Activated CD8-positive, alpha-beta memory T cell treated with anti-CD3 and anti-CD28 coated beads for 24 hours (primary cell): ENCODE measurements at places on chromosomes 1 and 21.

DNA sequence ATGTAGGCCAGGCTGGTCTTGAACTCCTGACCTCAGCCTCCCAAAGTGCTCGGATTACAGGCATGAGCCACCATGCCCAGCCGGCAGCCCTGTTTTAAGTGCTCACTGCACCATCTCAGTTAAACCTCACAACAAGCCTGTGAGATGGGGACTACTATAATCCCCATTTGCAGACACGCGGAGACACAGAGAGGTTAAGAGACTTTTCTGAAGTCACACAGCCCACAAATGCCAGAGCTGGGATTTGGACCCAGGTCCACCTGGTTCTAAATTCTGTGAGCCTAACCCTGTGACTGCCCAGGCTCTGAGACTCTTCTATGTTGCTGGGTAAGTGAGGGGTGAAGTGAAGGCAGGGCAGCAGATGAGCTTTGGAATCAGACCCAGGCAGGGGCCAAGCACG lies 6.4 kb downstream of the PADI1 start:
- no peak for DNase-seq

DNA sequence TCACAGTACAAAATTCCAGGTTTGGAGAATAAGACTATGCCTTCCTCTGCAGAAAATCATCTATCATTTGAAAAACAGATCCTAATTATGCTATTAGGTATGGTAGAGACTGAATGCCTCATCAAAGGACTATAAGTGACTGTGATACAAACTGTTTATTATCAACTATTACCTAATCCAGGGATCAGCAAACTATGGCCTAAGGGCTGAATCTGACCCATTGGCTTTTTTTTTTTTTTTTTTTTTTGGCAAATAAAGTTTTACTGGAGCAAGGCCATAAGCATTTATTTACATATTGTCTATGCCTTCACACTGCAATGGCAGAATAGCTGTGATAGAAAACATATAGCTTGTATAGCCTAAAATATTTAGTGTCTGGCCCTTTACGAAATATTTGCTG lies 4.7 kb upstream of the ASPM start:
- no peak for DNase-seq

DNA sequence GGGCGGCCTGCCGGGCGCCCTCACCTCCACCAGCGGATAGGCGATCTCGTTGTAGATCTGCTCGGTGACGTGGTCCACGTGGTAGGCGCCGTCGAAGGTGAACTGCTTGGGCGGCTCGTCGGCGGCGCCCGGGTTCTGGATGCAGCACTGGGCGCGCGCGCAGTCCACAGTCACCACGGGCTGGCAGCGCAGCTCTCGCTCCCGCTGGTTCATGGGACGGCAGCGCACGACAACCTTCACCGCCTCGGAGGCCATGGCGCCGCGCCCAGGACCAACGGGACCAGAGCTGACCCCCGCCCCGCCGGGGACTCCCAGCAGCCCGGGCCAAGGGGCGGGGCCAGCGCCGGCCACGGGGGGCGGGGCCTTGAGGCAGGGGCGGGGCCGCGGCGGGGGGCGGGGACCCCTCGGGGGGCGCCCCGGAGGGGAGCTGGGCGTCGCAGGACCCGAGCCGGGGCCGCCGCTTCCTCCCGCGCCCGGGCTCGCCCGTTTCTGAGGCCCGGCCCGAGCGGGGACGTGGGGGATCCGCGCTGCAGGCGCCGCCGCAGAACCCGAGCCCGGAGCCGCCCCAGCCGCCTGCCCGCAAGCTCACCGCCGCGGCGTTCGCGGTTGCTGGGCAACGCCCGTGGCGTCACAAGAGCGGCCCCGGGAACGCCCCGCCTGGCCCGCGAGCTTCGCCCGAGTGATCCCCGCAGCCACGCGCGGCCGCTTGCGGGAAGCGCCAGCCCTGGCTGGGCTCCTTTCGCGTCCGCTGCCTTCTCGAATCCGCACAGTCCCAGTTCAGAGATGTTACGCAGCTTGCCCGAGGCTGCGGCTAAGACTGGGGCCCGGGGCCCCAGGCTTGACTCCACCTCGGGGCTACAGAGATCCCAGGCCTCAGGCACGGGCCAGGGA lies at the start of gene KIF17:
TSS of gene KIF17 (minus strand) at position 556 of the 891 bp plus-strand sequence. CDS start at position 255, 301 bp downstream.
- peak; percentile 82 for DNase-seq

DNA sequence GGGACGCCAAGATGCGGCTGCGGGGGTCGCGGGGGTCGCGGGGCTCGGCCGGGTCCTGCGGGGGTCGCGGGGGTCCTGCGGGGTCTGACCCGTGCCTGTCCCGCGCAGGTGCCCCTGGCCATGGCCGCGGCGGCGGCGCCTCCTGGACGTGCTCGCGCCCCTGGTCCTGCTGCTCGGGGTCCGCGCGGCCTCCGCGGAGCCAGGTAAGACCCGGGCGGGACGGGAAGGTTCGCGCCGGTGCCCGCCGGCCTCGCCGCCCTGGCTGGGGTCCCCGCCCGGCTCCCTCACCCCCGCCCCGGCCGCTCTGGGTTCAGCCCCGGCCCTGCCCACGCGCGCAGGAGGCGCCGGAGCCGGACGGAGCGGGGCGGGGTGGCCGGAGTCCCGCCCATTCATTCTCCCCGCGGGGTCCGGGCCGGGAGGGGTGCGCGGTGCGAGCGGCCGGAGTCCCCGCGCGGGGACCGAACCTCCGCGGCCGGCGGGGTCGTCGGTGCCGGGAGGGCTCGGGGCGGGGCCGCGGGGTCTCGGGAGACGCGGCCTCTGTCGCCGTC lies 380 bp downstream of the COL18A1 start:
- DNase-seq = no peak

DNA sequence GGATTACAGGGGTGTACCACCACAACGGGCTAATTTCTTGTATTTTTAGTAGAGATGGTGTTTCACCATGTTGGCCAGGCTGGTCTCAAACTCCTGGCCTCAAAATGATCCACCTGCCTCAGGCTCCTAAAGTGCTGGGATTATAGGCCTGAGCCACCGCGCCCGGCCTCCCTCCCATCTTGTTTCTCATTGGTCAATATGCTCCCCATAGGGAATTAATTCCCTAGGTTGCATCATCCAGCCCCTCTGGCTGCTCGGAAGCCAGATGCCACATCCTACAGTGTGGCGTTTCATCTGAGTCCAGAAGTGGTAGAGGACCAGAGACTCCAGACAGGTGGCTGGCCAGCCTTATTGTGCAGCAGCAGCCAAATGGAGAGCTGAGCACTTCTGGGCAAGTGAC lies 11.5 kb upstream of the VASH2 start:
- DNase-seq = no peak

DNA sequence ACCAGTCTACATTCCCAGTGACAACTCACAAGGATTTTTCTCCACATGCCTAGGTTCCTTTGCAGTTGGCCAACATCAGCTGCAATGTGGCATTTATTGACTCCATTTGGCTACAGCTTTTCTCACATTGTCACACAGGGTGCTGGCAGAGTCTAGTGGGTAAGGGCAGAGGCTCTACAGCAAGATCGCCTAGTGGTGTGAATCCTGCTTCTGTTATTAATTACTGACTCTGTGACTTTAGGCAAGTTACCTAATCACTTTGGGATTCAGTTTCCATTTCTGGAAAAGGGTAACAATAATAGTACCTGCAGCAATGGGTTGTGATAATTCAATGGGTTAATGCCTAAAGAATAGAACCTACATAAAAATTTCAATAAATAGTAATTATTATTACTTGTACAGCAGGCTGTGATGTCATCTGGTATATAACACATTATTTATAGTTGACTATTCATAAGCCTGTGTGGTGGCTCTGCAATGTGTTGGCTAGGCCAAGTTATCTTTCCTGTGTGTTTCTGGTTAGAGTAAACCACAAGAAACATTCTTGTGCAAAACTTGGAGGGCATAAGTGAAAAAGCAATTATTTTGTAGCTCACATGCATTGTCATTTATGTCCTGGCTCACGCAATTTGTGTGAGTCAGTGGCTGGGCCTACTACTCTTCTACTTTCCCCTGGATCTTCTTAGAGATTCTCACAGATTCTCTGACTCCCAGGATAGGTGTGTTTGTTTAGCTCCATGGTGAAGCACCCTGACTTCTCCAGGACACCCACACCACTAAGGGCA lies 59.5 kb downstream of the PTGS2 start:
- no peak for DNase-seq

DNA sequence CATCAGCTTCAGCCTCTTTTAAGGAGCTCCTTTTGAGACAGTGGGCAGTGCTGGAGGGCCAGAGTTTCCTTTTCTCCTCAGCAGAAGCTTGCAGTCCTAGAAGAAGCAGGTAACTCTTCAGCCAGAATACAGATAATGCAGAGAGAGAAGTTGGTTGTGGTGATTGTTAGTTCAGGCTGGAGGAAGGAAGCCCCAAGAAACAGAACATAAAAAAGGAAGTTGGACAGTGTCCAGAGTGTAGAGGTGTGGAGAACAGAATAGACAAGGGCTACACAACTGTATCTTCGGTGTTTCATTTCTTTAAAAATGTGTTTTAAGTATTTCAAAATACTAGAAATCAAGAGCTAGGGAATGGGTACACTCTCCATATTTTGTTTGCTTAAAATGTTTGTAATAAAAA lies 6.4 kb upstream of the TACSTD2 start:
- no peak for DNase-seq

GRCh38 chr1:3564921-3565831 lies 46.1 kb downstream of the MEGF6 start:
- DNase-seq = peak; percentile 81

- no peak for DNase-seq
These were observed 565 bp downstream of the WLS start for GRCh38 chr1:68231627-68232288.

DNA sequence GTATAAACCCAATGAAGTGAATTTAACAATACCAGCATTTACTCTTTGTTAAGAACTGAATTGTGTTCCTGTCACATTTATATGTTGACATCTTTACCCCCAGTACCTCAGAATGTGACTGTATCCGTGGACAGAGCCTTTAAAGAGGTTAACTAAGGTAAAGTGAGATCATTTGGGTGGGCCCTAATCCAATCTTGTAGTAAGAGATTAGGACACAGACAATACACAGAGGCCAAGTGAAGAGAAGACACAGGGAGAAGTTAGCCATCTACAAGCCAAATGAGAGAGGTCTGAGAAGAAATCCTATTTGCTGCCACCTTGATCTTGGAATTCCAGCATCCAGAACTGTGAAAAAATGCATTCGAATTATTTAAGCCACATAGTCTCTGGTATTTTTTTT lies 22.9 kb upstream of the WARS2 start:
- no peak for DNase-seq

GRCh38 chr1:115677182-115677555 lies 35.4 kb downstream of the VANGL1 start:
- no peak for DNase-seq

DNA sequence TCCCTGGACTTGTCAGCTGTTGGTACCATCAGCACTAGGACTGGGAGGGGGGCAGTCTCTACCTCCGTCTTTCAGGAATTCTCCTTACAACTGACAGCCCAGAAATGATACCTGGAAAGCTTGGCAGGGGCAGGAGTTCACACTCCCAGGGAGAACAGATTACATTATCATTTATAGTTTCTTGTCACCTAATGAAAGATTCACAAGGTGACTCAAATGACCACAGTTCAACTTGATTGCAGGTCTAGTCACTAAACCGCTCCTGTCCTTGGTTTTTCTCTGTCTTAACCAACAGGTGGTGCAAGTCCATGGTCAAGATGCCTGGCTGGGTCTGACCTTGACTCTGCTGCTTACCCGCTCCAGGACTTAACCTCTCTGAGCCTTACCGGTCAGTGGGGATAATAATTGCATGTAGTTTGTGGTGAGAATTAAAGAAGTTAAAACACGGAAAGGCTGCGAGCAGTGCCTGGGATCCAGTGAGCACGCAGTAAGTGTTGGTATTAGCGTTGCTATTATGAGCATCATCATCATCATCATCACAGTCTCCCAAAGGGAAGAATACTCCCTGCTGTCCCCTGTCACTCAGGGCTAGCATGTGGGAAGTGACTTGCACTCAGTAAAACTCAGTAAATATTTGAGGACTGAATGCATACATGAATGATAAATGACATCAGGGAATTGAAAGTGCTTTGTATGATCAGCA lies 125.3 kb upstream of the CD34 start:
- no peak for DNase-seq

DNA sequence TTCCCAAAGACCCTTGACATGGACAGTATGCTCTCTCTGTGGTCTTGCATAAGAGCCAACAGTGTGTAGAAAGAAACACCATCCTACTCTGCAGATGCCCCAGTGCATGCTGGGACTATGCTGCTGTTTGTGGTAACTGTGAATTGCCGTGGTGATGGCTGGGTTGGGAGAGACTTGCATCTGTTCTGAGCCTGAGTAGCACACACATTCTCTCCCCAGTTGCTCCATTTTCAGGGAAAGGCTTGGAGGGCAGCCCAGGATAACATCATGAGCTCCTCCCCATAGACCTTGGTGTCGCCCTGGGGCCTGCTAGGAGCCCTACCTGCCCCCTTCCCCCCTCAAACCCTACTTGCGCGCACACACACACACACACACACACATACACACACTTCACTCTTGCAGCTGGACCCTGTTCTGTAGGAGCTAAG lies 120.9 kb upstream of the IPO9 start:
- no peak for DNase-seq

- DNase-seq = peak; percentile 78
These were observed 3.1 kb upstream of the YRDC start for GRCh38 chr1:37811027-37811655.

DNA sequence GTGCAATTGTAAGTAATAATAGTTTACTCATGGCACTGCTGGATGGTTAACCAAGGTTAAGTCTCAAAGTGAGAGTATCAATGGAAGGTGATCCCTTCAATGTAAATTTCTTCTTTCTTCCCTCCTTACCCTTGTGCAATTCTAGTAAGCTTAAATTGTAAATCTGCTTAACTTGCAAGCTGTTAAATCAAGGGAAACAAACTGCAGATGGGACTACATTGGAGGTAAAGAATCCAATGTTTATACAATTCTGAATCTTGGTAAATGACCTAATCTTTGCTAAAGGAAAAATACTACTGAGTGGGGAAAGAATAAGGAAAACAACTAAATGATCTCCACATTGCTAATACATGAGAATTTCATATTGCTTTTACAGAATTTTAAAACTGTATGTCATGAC lies 6.7 kb upstream of the CD55 start:
- DNase-seq = no peak

DNA sequence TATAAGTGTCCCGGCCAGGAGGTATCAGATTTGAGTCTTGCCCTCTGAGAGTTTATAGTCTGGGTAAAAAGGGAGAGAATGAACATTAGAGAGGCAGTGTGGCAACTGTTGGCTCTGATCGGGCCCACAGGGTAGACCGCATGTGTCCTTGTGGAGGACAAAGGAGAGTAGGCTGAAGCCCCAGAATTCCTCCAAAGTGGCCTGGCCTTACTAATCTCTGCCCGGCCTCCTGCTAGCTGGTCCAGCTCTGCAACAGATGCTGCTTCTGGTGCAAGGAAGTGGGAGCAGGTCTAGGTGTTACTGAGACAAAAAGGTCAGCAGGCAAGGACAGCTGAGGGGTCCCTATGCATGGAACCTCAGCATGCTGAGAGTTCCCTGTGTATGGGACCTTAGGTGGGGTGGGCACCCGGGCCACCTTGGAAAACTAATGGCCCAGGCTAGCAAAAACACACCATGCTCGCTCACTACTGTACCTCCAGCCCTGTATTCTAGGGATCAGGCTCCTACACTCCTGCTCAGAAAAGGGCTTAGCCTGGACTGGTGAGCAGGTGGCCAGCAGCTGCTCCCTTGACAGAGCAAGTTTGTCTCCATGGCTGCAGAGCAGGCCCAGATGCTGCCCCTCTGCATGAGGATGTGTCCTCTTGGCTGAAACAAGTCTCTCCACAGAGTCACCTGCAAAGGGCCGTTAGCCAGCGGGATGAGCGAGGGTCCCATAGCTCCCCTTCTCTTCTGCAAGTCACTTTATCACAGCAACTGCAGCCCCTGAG lies 30.3 kb upstream of the RGS16 start:
- DNase-seq = no peak
